ENCODE measurements at places on chromosomes 11 and 22.

DNA sequence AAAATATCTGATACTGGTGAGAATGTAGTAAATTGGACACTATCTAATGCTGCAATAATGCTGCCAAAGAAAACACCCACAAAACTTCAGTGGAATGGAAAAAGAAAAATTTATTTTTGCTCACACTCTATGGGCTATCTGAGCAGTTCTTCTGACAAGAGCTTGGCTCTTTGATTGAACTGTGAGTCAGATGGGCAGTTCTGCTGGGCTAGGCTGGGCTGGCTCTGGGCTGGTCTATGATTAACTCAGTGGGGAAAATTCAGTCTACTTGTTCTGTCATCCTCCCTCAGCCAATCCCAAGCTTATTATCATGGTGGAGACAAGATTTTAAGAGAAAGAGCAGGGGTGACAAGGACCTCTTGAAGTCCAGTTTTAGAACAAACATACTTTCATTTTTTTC lies 1404.8 kb downstream of the LRRC4C start:
- DNase-seq, result no peak

DNA sequence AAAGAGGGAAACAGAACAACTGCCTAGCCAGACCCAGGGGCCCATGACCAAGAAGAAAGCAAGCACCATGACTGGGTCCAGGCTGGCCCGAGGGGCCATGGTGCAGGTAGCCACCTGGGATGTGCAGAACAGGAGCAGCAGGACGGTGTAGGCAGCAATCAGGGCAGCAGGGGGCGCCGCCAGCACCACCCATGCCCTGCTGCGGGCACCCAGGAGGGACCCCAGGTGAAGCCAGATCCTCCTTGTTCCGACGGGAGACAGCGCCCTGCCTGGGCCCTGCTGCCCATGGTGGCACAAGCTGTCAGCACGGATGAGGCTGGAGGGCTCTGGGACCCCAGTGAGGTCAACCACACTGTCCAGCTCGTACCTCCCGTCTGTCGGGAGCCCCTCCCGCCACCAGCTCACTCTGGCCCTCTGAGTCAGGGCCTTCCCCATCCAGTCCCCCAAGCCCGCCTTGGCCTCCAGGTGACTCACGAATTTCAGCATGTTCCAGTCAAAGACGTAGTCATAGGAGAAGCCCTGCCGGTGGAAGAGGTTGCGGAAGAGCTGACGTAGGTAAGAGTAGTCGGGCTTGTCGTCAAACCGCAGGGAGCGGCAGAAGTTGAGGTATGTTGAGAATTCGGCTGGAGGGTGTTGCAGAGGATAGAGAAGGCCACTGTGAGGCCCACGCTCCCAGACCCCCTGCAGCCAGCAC lies 18.8 kb downstream of the CSNK1E start:
- peak; percentile 45 for DNase-seq

DNA sequence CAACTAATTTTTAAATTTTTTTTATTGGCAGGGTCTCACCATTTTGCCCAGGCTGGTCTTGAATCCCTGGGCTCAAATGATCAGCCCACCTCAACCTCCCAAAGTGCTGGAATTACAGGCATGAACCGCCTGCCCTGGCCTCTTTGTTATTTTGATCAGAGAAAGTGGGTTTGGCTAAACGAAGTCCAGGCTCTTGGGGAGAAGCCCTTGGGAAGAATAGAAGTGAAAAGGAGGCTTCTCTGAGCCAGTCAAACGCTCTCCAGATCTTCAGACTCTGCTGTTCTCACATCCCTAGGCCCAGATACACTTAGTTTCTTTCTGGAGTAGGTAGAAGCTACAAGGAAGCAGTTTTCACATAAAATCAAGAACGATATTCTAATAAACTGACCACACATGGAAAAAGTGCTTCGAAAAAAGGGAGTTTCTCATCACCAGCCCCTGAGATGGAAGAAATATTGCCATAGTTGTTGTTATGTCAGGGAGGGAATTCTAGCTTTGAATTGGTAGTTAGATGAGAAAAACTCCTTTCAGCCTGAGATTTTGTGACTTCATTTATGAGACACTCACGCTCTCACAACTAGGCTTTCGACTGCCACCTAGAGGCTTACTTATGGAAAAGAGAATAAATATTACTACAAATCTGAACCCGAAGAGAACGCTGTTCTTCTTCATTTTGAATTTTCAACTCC lies 41.7 kb upstream of the AQP11 start:
- DNase-seq, result peak; percentile 87

DNA sequence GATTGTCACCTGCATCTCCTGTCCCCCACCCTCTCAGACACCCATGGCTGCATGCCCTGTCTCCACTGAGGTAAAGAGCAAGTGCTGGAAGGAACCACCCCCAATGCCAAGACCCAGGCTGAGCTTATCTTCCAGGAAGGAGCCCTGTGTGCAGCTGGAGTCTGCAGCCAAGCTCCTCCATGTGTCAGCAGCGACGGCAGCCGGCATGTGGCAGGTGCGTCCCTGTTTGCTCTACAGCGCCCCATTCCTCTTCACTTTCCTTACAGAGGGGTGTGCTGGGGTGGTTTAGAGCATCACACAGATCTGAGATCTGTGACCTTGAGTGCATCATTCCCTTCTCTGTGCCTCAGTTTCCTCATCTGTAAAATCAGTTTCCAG lies 7.7 kb upstream of the MN1 start:
- DNase-seq, result peak; percentile 51

- no peak for DNase-seq
These were observed 3.8 kb downstream of the CBLIF start for GRCh38 chr11:59841514-59841913.

- no peak for DNase-seq
These were observed 11.7 kb upstream of the UCP3 start for GRCh38 chr11:74020539-74020938.

DNA sequence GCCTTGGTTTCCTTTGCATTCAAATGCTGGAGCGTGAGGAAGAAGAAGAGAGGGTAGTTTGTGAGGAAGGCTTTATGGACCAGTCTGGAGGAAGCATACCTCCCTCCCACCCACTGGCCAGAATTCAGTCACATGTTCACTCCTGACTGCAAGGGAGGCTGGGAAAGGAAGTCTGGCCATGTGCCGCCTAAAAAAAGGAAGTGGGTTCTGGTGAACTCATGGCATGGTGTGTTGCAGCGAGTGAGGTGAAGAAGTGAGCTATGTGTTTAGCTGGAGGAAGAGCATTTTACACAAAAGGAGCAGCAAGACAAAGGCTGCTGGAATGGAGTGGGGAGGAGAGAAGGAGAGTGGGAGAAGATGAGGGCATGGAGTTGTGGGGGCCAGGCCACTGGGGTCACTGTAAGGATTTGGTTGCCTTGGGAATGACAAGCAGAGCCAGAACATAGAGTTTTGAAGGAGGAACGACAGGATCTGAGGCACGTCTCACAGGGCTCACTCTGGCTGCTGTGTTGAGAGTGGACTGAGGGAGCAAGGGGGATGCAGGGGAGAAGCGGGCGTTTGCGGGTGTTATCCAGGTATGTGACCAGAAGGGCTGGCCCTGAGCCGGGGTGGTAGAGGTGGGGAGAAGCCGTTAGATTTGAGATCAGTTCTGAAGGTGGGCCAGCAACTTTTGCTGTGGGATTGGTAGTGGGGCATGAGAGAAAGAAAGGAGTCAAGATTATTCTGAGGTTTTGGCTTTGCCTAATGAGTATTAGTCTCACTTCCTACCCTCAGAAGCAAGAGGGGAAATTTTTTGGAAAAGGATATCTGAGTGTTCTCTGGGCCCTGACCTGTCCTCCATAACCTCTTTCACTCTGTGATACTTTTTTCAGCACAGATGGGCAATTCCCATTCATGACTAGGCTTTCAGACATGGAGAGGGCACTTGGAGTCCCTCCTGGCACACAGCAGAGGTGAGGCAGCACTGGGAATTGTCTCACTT lies 26.4 kb downstream of the BMAL1 start:
- DNase-seq, result peak; percentile 71

DNA sequence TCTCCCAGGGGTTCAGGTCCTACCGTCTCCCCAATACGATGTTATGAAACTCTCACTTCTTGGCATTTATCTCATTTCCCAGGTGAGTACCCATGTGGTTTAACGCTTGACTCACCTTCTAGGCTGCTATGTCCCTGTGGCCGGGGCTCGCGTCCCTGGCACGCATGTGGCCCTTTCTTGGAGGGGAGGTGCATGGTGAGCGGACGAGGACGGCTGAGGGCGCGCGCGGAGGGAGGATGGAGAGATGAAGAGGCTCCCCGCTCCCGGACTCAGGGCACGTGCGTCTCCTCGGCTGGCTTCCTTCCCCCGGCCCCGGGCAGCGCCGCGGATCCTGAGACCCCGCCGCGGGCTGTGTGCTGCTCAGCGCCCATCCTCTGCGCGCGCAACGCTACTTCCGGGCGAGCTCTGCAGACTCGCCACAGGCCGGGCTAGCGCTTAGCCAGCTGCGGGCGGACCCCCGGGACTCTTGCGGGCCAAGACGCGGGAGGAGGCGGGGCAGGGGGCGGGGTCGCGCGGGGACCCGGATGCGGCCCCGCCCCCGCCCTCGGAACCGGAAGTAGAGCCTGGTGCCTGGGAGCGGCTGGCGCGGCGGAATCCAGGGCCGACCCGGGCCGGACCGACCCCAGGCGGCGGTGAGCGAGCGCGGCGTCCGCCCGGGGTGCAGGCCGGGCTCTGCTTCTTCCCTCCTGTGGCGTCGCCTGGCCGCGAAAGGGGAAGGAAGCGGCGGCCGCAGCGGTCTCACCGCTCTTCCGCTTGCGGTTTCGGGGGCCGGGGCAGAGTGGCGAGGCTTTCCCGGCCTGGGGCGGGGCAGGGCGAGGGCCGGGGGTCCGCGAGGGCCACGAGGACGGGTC lies at the start of gene CTTN:
TSS of gene CTTN (plus strand) at position 547 of the 851 bp plus-strand sequence. CDS start 8,769 bp downstream, outside the sequence.
- peak; percentile 76 for DNase-seq

DNA sequence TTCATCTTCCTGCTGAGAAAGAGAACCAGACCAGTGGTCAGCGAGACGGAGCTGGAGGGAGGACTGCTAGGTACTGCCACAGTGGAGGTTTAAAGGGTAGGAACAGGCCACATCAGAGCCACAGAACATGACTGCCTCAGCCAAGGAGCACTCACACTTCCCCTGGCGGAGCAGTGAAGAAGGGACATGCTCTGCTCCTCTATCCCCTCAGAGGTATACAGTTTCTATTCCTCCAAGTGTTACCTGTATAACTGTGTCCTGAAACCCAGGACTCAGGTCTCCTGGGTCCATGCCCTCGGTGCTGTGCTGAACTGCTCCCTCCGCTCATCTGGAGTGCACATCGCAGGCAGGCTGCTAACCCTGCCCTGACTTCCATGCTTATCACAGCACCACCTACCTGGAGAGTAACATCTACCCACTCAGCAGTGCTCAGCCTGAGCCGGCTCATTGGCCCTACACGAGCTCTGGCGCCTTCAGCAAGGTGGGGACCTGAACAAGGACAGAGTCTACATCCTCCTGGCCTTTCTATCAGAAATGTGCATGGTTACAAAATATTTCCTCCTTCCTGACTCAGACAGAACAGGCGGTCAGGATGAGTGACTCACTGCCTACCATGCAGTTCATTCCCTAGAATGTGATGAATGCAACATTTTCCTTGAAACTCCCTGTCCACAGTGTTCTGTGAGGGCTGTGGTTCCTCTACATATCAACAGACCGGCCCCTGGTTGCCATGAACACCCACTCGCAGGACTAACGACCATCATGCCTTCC lies 52.9 kb downstream of the C11orf58 start:
- DNase-seq, result peak; percentile 42

DNA sequence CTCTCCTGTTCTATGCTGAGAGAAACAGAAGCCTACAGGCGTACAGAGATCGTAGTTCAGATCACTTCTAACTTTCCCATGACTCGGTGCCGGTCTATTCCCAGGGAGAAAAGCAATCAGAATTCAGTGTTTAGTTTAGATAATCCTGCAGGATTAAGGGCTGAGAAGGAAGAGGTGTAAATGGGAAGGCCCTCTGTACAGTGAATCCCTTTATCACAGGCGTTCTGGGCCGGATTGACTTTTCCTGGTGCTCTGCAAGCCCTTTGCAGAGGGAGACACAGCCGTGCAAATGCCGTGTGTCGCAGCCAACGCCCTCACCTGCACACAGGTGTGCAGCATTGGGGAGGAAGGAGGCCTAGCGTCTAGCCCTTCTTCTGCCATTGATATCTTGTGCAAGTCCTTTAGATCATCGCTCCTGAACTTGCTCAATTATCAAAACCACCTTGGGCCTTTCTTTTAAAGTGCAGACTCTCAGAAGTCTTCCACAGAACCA lies 90.6 kb downstream of the DSCAML1 start:
- no peak for DNase-seq

- peak; percentile 85 for DNase-seq
These were observed 11.6 kb downstream of the ARRB1 start for GRCh38 chr11:75339685-75340409.

DNA sequence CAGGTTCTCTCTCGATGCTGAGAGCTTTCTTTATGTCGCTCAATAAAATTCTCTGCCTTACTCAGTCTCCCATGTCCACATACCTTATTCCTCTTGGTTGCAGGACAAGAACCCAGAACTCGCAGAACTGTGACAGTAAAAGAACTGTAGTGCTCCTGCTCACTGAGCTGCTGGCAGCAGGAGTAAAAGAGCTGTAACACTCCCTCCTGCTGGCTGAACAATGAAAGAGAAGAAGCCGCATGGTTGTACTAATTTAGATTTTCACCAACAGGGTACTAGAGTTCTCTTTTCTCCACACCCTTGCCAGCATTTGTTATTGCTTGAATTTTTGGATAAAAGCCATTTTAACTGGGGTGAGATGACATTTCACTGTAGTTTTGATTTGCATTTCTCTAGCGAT lies 433.2 kb downstream of the GUCY1A2 start:
- no peak for DNase-seq

DNA sequence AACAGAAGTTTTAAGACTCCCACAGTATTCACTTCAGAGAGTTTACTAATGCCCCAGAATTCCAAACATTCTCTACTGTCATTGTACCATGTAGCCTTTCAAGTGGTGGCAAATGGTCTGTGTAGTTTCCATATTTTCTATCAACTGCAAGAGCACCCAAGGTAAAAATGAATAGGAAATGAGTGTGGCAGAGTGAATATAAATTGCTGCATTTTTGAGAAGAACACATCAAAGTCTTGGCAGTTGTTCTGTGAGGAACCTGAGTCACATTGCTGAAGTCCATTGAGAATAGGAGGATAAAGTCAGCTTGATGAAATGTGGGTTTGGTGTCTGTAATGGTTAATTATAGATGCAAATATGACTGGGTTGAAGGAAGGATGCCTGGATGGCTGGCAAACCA lies 193.6 kb downstream of the AASDHPPT start:
- DNase-seq, result no peak

- peak; percentile 95 for DNase-seq
These were observed 36.3 kb downstream of the BCR start for GRCh38 chr22:23216461-23217170.

DNA sequence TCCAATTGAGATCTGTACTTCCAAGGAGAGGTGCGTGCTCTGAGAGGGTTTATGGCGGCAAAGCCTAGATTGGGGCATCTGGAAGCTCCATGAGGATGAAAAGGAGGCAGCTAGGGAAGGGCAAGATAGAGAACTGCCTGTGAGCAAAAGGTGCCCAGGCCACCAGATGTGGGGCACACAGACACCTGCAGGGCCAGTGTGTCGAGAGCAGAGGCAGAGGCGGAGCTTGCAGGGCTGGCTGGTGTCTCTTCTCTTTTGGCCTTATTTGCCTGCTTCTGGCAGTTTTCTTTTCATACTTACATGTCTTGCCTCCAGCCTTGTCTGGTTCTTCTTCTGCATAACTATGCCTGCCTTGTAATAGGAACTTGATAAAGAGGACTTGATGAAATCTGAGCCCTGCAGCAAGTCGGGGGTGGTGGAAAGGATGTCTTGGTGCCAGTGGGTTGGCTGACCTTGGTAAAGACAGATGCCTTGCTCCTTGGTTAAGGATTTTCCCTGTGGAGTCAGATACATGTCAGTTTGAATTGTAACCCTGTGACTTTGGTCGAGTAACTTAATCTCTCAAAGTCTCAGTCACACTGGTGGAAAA lies 680.3 kb downstream of the NTM start:
- DNase-seq, result no peak
